SK-N-MC (cell line): ENCODE measurements at places on chromosomes 2 and 18.

DNA sequence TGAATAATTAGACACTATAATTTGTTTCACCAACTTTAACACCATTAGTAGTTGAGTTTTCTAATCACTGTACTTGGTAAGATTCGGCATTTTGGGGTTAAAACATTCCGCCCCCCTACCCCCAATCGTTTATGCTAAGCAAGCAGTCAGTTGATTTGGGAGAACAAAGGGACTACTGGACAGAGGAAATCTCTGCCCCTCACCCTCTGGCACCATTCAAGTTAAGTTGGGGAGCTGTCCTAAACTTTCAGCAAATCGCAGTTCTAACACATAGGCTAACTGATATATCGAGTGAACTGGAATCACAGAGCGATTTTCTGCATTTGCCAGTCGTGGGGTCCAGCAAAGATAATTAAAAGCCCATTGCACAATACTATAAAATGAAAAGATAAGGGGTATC is 5.6 kb downstream of the KLF7 start:
- no peak for DNase-seq

GRCh38 chr2:221554769-221555493 is 17.2 kb downstream of the EPHA4 start:
- DNase-seq: no peak

DNA sequence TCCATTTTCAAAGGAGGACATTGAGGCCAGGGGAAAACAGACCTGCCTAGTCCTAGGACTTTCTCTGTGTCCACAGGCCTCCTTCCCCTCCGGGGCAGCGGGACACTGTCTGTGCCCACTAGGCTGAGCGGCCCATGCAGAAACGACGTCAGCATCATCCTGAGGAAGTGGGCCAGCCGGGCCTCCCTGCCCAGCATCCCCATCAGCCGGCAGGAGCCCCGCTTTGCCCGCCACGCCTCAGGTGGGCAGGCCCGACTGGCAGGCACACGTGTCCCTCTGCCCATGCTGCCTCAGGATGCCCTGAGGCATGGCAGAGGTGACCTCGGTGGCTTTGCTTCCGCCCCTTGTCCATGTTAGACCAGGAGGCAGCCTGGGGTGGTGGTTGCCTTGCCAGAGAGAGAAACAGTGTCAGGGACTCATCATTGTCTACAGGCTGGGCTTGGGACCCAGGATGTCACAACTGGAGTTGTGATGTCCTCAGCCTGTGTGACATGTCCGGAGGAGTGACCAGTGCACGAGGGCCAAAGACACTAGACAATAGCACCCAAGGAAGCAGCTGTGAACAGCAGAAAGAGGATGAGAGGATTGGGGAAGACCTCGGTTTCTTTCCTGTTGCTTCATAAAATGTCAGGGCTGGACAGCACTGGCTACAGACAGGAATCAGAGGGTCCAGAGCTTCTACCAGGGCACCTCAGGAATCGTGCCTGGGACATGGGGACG is 36.8 kb downstream of the TOGARAM2 start:
- DNase-seq: no peak

DNA sequence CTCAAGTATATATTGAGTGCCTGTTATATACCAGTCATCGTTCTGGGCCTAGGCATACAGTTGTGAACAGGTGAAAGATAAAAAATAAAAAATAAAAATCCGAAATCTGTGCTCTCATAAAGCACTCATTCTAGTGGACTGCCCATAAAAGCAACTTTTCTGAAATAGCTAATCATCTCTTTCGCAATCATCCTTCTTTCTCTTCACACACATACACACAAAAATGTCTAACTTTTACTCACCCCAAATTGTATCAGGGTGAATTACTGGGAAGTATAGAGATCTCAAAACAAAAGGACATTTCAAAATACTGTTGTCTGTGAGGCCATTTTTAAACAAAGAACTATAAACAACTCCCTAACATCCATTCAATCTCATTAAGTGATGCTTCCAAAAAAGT is 29.6 kb upstream of the ORC2 start:
- DNase-seq: no peak

DNA sequence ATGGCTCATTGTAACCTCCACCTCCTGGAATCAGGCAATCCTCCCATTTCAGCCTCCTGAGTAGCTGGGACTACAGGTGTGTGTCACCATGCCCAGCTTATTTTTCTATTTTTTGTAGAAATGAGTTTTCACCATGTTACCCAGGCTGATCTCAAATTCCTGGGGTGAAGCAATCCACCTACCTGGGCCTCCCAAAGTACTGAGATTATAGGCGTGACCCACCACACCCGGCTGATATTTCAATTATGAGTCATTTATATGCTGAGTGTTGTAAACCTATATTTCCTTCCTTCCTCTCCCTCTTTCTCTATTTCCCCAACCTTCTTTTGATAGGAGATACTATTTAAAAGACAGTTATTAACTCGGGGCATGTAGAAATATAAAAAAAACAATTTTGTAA is 469.6 kb upstream of the ID2 start:
- DNase-seq: no peak

DNA sequence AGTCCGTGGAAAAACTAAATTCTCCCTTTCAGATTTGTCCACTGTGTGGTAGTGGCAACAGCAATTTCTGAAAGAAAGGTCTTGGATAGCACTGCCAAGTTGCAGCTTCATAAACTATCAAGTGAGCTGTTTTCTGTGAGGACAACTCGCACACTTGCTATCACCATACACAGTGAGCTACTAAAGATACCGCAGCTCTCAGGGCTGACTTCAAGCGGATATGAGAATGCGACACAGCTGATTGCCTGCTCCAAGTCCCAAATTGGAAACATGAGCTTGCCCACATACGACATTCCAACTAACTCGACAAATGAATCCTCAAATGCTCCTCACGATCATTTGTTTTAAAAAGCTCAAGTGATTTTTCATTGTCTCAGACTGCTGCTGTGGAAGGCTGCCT is 46.2 kb downstream of the E2F6 start:
- no peak for DNase-seq

GRCh38 chr2:171482877-171483276 is 39.4 kb upstream of the CYBRD1 start:
- DNase-seq: no peak

GRCh38 chr2:220466251-220466691 is 838.8 kb downstream of the SLC4A3 start:
- DNase-seq: no peak

DNA sequence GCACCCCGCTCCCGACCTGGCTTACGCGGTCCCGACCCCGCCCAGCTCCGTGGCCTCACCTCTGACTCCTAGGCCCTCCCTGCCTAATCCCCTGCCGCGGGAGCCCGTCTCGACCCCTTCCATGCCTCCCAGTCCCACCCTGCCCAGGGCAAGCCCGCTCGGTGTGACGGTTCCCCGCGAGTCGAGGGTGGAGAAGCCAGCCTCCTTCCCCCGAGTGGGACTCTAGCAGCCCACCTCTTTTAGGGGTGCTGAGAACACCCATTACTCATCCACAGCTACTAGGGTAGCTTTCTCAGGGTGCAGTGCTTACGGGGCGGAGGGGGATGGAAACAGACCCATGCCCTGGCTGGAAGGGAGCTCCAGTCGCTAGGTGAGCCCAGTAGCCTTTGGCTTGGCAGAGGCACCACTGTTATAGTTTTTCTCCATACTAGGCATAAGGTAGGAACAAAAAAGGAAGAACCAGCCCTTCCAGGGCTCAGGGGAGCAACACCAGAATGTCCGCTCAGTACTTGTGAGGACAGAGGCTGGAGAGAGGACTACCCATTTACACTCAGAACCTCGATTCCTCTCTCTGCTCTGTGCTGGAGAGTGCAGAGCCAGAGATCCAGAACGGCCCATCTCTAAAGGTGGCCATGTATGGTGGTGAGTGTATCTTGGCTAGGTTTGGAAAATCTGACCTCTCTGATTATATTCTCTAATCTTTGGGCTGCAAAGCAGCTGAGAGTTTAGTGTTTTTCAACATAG is 606 bp downstream of the AGBL5 start:
- DNase-seq: no peak

GRCh38 chr18:59063300-59063906 is 76.3 kb upstream of the SEC11C start:
- DNase-seq: no peak

GRCh38 chr2:61135510-61135909 is 26.5 kb upstream of the C2orf74 start:
- DNase-seq: no peak
